ENCODE measurements at places on chromosomes 11 and 22.

DNA sequence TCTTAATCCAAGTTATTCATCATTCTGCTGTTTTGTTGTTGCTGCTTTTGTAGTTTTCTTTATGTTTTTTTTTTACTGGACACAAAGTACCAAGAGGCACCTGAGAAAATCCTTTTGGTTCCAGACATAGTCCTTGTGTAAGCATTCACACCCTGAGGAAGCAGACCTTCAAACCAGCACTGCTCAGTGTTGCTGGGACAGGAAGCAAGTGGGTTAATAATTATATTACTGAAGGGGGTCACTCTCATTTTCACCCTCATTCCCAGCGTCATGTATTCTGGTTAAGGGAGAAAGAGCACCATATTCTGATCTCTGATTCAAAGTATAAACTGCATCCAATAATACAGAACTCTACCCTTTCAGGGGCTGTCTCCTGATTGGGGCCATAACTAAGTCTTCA is 5.9 kb upstream of the ALKBH3 start:
- DNase-seq: no peak

DNA sequence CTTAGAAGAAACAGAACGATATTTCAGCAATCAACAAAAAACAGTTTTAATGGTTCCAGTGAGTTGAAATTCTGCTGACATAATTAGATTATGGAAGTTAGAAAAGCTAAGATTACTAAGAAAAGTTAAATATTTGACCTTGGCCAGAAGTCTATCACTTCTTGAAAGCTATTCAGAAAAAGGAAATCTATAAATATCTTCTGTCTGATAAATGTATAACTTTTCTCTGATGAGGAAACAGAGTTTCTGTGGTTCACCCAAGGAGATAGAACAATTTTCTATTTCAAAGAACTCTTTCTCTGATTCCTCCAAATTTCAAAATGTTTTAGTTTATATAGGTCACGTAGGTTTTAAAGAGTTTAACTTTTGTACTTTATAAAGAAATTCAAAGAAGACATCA is 438.4 kb upstream of the CHORDC1 start:
- no peak for DNase-seq

- no peak for DNase-seq
Measured at GRCh38 chr11:17978553-17979287, 34.1 kb downstream of the SERGEF start.

- DNase-seq: no peak
Measured at GRCh38 chr22:48517039-48518030, 1310.3 kb downstream of the BRD1 start.

All from kidney epithelial cell (primary cell).